ENCODE measurements at places on chromosomes 5 and 9.

DNA sequence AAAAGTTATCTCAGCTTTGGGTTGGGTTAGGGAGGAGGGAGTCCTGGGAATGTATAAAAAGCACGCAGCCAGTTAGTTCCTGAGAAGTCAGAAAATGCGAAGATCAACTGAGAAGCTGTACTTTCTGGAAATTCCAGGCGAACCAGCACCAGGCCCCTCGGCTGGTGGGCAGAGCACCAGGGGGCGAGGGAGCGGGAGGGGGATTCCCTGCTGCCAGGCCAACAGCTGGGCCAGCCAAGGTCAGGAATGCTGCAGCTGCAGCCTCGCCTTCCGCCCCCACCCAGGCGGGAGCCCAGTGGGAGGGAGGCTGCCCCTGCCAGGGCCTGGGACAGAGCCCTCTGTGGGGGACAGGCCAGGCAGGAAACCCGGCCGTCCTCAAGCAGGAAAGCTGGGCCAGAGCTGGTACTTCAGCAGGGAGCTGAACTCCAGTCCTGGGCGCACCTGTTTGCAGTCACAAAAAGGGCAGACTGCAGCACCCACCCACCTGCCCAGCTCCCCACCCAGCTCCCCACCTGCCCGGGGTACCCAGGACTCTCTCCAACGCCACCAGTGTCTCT lies 35.5 kb downstream of the VAV2 start:
- DNase-seq, result no peak

DNA sequence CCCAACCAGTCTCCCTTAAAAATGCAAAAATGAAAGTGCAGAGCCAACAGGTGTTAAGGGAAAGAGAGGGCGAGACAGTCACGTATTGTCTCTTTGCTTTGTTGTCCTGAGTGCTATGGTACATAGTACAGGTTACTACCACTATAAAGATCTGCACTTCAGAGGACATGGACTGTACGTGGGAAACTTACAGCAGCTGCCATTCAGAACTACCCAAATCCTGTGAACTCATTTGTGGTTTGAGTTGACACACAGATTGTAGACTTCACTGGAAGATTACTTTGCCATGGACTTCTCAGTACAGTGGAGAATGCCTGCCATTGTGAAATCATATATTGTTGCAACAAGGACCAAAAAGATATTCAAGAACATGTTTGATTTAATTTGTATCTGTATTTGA lies 34.8 kb downstream of the FBXO38 start:
- no peak for DNase-seq

DNA sequence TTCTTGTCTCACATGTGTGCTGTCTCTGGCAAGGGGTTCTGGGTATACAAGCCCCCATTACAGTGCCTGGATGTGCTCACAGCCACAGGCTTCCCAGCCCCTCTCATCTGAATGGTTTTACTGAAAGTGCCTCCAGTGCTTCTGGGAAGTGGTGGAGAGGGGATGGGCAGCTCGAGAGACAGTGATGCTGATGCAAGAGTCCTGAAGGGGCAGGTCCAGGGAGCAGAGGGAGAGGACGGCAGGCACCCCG lies 93.5 kb downstream of the PHF2 start:
- no peak for DNase-seq

GRCh38 chr9:76298521-76299144 lies 95.6 kb downstream of the RFK start:
- no peak for DNase-seq

DNA sequence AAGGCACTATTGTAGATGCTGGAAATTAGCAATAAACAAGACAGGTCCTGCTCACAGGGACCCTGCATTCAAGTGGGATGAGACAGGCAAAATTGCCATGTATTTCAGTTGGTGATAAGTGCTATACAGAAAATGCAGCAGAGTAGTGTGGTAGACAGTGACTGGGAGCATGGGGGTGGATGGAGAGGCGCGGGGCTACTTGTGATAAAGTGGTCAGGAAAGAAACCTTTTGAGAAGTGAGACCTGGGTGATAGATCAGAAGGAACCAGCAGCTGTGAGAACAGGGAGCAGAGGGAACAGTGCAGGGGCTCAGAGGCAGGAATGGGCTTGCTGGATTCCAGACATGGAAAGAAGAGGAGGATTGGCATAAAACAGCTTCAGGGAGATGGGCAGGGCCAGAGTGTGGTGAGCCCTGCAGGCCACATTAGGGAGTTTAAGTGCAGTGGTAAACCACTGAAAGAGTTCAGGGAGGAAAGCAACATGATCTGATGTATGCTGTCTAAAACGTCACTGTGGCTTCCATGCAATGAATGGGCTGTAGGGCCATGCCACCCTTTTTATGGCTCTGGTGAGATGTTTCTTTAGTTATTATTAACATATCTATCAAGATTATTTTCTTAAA lies 7.3 kb downstream of the CRHBP start:
- no peak for DNase-seq

DNA sequence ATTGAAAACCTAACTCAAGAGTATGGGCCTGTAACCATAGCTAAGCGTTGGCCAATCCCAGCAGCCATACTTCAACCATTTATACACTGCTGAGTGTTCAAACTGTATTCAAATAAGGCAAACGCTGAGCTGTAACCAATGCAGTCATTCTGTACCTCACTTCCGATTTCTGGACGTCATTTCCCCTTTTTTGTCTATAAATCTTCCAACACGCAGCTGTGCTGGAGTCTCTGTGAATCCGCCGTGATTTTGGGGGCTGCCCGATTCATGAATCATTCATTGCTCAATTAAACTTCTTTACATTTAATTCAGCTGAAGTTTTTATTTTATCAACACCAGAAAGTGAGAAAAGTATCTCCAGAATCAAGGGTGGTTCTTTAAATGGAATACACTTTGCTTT lies 31.7 kb downstream of the MTX3 start:
- no peak for DNase-seq

DNA sequence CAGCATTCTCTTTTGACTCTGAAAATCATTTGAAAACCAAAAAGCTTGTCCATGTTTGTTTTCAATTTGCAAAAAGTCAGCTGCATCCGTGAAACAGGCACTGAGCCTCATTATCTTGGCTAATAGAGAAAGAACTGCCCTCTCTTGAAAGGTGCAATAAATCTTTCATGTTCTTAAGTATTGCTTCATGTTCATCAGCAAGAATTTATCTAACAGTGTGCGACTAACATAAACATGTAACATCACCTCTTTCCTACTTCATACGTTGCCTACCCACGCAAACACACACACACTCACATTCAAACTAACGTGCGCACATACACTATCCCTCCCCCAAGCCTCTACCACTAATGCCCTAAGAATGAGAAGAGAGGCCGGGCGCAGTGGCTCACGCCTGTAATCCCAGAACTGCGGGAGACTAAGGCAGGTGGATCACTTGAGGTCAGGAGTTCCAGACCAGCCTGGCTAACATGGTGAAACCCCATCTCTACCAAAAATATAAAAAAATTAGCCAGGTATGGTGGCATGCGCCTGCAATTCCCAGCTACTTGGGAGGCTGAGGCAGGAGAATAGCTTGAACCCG lies 629.7 kb upstream of the ZNF608 start:
- DNase-seq, result no peak

DNA sequence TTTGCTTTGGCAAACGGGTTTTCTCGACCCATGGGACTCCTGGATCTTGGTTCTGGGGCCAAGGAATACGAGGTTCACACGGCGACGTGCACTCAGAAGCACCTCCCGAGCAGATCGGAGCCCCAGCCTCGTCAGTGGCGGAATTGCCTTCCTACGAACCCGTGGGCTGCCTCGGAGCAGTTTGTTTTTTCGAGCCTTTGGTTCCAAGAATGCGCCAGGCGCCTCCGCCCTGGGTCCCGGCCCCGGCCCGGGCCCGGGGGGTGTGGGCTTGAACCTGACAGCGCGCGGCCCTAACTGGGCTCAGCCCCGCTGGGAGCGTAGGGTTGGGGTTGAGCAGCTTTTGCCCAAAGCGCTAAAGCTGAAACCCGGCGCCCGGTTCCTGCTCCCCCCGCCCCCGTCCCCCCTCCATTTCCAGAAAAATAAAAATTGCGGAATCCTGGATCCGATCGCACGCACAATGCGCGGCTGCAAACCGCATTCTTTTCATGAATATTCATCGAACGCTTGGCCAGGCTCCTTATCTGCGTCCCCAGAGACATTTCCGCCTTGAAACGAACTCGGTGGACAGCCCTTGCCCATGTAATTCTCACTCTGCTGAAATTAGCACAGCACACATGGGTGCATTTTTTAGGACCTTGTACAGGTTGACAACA lies 1.0 kb downstream of the BASP1 start:
- DNase-seq, result no peak

DNA sequence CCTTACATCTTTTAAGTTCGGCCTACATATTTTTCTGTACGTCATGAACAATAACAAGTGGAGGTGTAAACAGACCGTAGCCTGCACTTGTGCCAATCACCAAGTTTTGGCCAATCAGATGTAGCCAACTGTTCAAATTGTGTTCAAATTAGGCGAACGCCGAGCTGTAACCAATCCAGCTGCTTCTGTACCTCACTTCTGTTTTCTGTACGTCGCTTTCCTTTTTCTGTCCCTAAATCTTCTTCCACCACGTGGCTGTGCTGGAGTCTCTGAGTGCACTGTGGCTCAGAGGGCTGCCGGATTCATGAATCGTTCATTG lies 26.4 kb downstream of the TRIM14 start:
- DNase-seq, result no peak

GRCh38 chr5:81147886-81148571 lies 85.1 kb upstream of the CKMT2 start:
- no peak for DNase-seq

GRCh38 chr9:512555-513272 lies 298.0 kb downstream of the DOCK8 start:
- no peak for DNase-seq

DNA sequence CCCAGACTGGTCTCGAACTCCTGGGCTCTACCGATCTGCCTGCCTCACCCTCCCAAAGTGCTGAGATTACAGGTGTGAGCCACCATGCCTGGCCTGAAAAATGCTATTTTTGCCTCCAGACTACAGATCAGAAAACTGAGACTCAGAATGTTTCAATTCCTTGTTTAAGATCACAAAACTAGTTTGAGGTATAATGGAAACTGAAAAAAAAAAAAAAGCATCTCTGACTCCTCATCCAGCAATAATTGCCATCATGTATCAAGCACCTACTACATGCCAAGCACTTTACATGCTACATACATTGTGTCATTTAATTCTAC lies 35.6 kb downstream of the PLAC8L1 start:
- no peak for DNase-seq

DNA sequence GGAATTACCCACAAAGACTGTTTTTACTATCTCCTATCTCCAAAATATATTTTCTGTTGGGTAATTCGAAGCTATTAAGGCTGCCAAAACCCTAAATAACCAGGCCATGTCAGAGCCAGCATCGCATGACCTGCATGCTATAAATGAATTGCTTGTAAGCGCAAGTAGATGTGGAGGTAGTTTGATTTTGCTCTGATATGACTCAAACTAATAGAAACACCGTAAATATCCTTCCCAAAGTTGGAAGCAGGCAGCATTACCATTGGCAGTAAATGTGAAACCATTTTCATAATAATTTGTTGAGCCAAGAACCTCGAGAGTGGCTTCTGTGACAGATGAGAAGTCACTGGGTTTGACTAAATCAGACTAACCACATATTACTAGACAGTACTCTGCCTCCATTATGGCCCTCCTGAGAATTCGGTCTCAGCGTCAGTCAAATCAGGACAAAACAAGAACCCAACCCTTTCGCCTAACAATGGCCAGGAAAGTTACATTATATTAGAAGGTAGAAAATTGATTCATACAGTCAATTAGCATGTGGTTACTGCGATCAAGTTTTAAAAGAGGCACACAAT lies 289.8 kb downstream of the SPOCK1 start:
- no peak for DNase-seq

DNA sequence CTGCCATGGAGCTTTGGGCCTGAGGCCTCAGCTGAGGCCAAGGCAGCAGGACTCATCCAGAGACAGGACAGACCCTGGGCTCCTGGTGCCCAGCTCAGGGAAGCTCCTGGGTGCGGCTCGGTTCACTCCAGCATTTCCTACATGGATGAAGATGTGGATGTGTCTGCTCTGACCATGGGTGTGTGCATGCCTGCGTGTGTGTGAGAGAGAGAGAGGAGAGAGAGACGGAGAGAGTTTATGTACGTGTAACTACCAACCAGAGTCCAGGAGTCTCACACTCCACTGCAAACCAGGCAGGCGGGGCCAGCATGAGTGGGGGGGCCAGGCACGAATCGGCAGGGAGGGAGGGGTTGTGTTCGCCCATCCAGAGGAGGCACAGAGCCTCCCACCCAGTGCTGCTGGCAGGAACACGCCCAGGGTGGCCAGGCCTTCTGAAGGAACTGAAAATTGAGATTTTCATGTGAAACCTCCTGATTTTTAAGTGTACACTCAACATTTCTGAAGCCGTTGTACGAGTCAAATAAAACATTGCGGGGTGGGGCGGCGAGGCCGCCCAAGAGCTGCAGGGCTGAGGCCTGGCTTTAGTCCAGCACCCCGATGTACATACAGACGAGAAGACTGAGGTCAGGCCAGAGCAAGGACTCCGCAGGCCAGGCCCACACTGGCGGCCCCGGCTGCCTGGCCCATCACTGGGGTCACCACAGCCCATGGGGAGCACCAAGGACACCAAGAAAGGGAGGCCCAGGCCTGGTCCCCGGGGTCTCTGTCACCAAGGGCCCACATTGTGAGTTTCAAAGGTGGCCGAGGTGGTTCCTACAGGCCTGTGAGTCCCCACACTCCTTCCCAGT lies 88.7 kb downstream of the ADAMTS2 start:
- no peak for DNase-seq

DNA sequence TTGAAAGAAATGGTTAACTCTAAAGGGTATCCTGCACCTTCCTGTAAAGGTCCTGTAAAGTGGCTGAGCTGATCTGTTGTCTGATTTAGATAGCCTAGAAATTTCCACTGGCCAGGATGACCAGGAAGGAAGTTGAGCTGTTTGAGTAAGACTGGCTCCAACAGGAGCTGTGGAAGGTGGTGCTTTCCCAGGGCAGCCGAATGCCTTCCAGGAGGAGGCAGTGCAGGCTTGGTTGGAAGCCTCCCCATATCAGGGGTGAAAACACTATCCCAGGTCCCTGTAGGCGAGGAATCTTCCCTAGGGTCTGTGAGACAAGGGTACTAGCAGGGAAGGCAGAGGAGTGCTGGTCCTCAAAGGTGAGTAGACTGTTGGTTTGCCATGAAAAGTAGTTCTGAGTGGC lies 98.4 kb downstream of the LIX1 start:
- DNase-seq, result no peak

DNA sequence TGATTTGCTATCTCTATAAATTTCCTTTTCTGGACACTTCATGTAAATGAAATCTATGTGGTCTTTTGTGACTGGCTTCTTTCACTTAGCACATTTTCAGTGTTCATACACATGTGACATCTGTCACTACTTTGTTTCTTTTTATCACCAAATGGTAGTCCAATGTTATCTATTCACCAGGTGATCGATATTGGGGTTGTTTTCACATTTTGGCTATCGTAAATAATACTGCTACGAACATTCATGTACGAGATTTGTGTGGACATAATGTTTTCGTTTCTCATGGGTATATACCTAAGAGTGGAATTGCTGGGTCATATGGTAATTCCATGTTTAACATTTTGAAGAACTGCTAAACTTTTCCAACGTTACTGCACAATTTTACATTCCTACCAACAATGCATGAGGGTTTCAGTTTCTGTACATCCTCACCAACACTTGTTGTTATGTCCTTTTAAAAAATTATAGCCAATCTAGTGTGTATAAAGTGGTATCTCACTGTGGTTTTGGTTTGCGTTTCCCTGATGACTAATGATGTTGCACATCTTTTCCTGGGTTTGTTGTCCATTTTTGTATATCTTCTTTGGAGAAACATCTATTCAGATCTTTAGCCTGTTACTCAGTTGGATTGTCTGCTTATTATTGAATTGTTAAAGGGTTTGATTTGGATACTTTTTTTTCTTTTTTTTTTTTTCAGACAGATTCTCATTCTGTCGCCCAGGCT lies 263.0 kb downstream of the PDZD2 start:
- no peak for DNase-seq

- DNase-seq, result no peak
Observed at GRCh38 chr5:140220032-140220697, 45.2 kb downstream of the CYSTM1 start.

Measured in AG04449 (cell line).